ENCODE measurements at places on chromosomes 3 and 15. TPM values are rescaled to one million over a fixed set of nuclear protein-coding genes. Genes with fewer than 3 reads are reported as not detected.

GRCh38 chr15:93730724-93731123 is 500.6 kb upstream of the MCTP2 start:
- DNase-seq: no peak
- H3K27ac ChIP-seq: no peak overlapping the region
- H3K36me3 ChIP-seq: no peaks in the 10 kb centered on the region

Gene PLAAT1
- not detected for total RNA-seq

- peaks cover 5% of the 10 kb centered on the region for H3K4me1 ChIP-seq
- no peak overlapping the region for H3K27ac ChIP-seq
- no peak for DNase-seq
Measured at GRCh38 chr15:29135702-29136646, 133.6 kb downstream of the NSMCE3 start.

- no peaks in the 10 kb centered on the region for H3K36me3 ChIP-seq
- H3K27ac ChIP-seq: no peak overlapping the region
- no peak for DNase-seq
- H3K4me3 ChIP-seq: no peak overlapping the region
- H3K4me1 ChIP-seq: no peaks in the 10 kb centered on the region
Measured at GRCh38 chr3:116256843-116257485, 188.3 kb downstream of the LSAMP start.

Gene PRKCI
- 19.7 TPM for total RNA-seq

Gene RARRES1
- not detected for total RNA-seq
